ENCODE measurements at places on chromosomes 13 and 19.

DNA sequence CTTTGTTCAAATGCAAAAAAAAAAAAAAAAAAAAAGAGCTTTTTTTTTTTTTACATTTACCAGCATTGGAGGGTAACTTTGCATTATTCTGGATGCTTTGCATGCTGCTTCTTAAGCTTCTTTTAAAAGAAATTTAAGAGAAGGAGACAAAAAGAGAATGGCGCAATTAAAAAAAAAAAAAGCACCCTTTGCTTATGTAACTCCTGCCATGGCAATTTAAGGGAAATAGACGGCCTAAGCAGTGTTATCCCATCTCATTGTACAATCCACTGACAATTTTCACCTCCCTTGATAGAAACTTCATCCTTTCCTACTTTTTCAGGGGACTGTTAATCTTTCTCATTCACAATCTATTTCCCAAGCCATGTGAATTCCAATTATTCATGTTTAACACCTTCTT, 129.8 kb downstream of the KCTD12 start:
- DNase-seq, result no peak

GRCh38 chr19:4059891-4060620, 6.6 kb downstream of the ZBTB7A start:
- no peak for DNase-seq

GRCh38 chr19:34310494-34310981, 54.5 kb upstream of the GPI start:
- DNase-seq, result peak; percentile 86

- DNase-seq, result no peak
Observed at GRCh38 chr19:17293605-17294004, 9.6 kb downstream of the ABHD8 start.

DNA sequence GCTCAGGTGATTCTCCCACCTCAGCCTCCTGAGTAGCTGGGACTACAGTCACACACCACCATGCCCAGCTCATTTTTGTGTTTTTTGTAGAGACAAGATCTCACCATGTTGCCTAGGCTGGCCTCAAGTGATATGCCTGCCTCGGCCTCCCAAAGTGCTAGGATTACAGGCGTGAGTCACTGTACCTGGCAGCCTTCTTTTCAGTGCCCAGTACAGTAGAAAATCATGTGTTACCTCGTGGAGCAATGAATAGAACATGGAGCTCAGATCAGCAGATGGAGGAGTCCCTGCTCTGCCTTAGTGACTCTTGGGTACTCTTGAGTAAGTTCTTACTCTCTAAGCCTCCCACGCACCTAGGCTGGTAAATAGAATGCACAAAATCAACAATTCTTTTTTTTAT, 44.7 kb downstream of the THSD1 start:
- no peak for DNase-seq

DNA sequence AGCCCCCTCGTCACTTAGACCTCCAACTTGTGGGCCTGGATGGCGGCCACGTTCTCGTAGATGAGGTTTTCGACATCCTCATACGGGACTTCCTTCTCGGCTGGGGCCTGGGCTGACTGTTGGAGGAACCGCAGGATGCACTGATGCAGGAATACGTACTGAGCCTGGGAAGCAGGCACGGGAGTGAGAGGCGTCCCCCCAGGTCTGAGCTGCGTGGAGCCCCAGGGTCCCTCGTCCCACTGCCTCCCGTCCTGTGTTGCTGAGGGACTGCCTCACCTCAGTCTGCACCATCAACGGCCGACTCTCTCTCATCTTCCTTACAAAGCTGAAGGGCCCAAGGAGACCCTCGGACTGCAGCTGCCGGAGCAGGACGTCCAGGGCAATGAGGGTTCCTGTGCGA, 1.7 kb upstream of the SYT5 start:
- no peak for DNase-seq

- DNase-seq, result no peak
Observed at GRCh38 chr13:112114391-112114790, 47.4 kb downstream of the SOX1 start.

DNA sequence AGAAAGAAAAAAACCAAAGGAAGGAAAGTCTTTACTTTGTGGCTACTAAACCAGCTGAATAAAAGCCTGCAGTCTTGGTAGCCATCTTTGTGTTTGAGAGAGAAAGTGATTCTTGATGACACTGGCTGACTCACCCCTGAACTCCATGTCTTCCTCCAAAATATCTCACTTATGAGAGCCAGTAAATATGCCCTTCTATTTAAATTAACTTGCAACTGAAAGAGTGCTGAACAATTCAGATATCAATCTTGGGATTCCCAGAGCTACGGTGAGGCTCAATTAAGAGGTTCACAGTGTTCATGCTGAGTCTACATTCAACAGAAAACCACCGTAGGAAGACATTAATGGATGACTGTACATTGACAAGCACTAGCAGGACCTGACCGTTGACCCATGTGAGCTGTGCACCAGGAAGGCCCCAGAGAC, 57.9 kb downstream of the KCTD12 start:
- no peak for DNase-seq

- no peak for DNase-seq
Observed at GRCh38 chr19:2811221-2811722, 8.4 kb upstream of the ZNF554 start.

DNA sequence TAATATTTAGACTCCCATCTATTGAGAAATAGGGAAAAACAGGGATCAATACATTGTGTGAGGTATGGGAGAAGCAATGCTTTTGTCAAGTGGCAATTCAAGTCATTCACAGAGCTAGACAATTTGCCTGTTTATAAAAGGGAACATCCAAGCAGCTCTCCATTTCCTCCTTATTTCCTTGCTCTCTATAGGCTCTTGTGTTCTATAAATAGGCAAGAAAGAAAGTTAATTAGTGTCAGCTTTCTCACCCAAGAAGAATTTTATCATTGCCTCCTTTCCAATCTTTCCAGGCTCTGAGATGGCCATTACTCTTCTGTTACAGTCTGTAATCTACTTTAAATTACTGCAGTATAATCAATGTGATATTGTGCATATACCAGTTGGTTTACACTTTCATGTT, 199.9 kb downstream of the LHFPL6 start:
- DNase-seq, result no peak

GRCh38 chr13:24187185-24187584, 26.7 kb downstream of the SPATA13 start:
- DNase-seq, result no peak

DNA sequence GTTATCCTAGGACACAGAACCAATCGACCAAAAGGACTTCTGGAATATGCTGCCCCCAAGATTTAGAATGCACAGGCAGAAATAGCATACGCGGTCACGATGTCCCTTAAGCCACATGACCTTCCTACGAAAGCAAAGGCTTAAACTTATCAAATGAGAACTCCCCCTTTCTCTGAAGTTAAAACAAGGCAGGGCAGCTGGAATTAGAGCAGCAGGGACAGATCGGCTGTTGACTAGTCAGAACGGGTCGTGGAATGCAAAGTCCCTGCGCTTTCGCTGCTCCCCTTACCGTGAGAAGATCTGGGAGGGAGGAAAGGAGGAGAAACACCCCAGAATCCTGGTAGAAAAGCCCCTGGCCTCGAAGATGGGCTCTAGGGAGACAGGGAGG, 799 bp upstream of the USPL1 start:
- peak; percentile 77 for DNase-seq

- DNase-seq, result no peak
Observed at GRCh38 chr13:66113882-66114526, 1116.1 kb downstream of the PCDH9 start.

GRCh38 chr13:34153428-34154180, 335.7 kb downstream of the RFC3 start:
- DNase-seq, result no peak

- no peak for DNase-seq
Observed at GRCh38 chr19:15357906-15358305, 21.7 kb downstream of the AKAP8 start.

DNA sequence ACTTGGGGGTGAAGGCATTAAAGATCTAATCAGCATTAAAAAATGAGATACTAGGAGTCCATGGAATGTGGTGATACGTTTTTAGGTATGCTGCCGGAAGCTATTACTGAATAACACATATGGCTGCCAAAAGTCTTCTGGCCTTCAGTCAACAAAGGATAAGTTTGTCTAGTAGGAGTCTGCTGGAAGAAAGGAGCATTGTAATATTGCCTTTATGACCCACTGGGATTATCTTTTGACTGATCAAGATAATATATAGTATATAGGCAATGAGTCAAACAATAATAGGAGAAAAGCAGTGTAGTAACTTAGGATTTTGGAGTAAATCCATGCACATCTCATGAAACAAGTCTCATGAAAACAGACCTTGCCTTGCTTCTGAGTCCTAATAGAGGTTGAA, 295.4 kb downstream of the SLITRK6 start:
- DNase-seq, result peak; percentile 42

DNA sequence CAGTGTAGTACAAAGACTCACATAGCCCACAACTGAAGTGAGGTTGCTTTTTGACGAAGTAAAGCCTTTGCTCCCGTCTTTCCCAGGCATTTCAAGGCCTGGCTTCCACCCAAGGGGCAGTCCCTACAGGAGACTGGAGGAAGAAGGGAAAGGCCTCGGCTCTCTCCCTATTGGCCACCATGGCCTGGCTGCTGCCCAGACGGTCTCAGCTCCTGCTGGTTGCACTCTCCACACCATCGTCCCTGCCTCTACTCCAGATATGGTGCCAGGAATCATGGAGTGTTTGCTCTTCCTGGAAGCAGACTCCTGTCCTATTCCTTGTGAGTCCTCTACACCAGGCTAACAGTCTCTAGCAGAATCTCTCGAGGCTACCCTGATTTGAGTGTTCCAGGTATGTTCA, 124.1 kb upstream of the UQCRFS1 start:
- no peak for DNase-seq

GRCh38 chr19:46716672-46717033, 261 bp downstream of the PRKD2 start:
- DNase-seq, result no peak

- no peak for DNase-seq
Observed at GRCh38 chr19:47506459-47506858, 8.4 kb downstream of the NAPA start.
